Activated CD4-positive, alpha-beta T cell treated with anti-CD3 and anti-CD28 coated beads, Interleukin-2, amount 50 U/mL, for 24 hours (primary cell): ENCODE measurements at places on chromosomes 6 and 20.

DNA sequence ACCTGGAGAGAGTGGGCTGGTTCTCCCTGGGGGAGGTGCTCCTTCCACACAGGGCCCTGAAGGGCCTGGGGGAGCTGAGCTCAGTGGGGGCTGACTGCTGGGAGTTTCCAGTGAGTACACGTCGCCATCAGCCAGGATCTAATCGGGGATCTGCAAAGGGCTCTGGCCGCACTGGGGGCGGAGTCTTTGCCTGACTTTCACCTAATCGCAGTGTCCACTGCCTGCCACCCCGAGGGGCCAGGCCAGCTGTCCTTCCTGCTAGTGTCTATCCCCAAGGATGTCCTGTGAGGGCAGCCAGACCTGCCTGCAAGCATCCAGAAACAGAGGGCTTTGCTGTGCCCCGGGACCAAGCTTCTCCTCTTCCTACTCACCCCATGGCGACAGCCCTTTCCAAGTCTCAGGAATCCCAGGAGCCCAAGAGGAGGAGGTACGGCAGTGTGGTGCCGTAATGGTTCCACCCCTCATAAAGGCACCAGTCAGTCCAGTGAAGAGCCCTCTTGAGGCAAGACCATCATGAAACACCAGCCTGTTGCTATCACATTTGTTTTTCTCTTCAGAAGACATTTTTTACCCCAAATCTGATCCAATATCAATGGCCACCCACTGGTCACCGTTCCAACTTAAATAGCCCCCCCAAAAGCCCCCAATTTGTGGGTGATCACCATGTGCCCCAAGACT is 243.1 kb upstream of the ECI2 start:
- no peak for DNase-seq

DNA sequence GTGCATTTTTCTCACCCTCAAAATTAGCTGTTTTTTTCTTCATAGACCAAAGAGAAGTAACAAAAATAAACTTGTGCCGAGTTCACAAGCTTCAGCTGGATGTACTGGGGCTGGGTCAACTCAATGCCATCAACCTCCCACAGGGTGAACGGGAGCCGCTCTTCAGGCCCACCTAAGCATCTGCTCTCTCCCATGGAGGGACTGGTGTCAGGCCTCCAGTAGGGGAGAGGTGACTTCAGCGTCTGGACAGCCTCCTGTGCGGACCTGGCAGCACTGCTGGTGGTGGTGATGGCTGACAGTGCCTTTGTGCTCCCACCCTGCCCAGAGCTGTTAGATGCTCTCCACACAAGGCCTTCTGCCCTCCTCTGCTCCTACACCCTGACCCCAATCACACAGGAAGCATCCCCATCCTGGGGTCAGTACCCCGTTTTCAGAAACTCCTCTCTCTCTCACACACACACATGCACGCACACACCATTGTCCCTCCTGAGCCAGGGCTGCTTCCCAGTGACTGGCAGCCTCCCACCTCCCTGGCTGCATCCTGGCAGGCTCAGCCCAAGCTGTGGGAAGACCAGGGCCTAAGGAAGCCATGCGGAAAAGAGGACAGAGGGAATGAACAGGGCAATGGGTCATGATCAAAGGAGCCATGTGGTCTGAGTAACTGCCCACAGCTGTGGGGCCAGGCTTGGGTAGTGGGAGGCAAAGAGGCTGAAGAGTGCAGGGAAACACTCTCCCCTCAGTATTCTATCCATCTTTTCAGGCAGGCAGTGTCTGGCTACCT is 17.7 kb downstream of the CST8 start:
- no peak for DNase-seq

GRCh38 chr6:54900666-54901065 is 54.1 kb downstream of the FAM83B start:
- no peak for DNase-seq

- no peak for DNase-seq
These were observed 180.3 kb downstream of the CDH26 start for GRCh38 chr20:60138256-60139220.

DNA sequence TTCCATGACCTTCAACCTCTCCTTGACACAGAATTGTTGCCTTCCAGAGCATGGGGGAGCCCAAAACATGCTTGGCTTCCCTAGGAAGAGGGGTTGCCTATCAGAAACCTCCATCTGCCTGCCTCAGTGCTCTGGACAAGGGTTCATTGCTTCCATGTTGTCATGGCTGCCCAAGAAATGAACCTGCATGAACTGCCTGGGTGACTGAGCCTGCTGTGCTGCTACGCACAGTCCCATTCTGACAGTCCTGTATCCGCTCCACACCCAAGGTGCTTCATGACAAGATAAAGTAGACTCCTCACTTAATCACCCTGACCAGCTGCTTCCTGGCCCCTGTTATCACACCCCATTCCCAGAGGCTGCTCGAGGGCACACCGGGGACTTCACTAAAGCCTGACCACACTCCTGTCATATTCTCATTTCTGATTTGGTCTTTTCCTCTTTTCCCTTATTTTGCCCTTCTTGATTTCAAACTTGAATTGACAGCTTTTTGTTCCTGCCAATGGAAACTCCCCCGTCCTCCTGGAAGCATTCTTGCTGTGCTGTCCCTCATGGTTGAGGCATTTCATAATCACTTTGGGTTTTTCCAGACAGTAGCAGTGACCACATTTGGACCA is 31.9 kb downstream of the GMPR start:
- DNase-seq: no peak

- no peak for DNase-seq
These were observed 8.8 kb upstream of the PERP start for GRCh38 chr6:138115877-138116660.

DNA sequence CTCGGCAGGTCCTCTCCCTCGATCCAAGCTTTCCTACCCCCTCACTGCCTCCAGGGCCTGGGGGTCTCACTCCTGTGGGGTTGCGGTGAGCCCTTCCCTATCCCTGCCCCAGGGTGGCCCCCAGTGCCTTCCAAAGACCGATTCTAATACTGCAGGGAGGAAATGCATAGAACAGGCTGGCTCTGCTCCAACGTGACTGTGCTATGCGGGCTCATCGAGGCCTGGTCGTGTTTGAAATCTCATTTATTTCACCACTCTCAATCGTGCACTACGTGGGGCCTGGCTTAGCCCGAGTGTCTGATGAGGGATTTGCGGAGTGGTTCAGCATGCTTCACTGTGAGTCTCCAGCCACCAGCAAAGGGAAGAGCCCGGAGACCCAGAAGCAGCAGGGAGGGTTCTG is 60.9 kb downstream of the CDH4 start:
- DNase-seq: no peak

DNA sequence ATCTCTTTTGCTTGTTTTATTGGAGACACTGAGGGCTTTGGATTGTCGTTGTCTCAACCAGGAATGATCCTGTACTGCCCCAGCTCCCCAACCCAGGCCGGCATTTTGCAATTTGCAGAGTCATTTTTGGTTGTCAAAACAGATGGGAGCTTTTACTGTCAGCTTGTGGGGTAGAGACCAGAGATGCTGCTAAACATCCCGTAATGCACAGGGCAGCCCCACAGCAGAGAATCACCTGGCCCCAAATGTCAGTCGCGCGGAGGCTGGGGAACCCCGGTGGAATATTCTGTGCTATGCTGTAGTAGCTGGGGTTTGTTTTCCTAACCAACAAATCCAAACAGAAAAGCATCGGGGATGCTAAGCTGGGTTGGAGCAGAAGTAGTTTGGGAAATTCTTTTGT is 99.7 kb downstream of the TSHZ2 start:
- DNase-seq: no peak

DNA sequence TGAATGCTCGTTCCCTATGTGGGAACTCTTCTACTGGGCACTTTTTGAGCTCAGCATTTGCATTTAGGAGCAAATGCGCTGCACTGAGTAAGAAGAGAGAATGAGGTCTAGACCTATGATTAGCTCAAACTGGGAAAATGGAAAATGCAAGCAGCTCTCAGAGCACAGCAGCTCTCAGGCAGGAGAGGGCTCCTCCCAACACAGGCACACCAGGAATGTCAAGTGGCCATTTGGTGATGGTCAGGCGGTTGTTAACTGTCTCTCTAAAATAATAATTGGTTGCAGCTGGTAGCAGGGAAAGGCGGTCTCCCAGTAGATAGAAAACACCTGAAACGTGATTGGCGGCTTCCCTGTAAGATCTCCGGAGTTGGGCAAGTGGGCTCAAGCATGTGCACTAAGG is 162.0 kb upstream of the ECI2 start:
- DNase-seq: no peak

- DNase-seq: no peak
These were observed 94.4 kb upstream of the IMPG1 start for GRCh38 chr6:76166874-76167273.

GRCh38 chr6:135576055-135576454 is 78.5 kb upstream of the AHI1 start:
- no peak for DNase-seq

DNA sequence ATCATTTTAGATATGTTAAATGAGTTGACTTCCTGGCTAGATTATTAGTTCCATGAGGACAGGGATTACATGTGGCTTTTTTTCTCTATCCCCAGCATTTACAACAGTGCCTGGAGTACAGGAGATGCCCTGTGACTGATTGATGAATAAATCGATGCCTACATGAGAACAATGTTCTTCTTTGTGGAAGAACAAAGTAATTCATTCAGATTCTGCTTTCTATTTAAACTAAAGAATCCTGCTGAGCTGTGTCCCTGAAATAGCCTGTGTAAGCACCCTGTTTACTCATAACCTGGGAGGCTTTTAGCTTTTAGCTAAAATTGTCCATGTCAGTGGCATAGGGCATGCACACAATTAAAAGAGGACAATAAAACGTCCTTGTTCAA is 125.1 kb upstream of the BTBD3 start:
- DNase-seq: no peak
